ENCODE measurements at places on chromosomes 6 and 20. TPM values are rescaled to one million over a fixed set of nuclear protein-coding genes. Genes with fewer than 3 reads are reported as not detected.

DNA sequence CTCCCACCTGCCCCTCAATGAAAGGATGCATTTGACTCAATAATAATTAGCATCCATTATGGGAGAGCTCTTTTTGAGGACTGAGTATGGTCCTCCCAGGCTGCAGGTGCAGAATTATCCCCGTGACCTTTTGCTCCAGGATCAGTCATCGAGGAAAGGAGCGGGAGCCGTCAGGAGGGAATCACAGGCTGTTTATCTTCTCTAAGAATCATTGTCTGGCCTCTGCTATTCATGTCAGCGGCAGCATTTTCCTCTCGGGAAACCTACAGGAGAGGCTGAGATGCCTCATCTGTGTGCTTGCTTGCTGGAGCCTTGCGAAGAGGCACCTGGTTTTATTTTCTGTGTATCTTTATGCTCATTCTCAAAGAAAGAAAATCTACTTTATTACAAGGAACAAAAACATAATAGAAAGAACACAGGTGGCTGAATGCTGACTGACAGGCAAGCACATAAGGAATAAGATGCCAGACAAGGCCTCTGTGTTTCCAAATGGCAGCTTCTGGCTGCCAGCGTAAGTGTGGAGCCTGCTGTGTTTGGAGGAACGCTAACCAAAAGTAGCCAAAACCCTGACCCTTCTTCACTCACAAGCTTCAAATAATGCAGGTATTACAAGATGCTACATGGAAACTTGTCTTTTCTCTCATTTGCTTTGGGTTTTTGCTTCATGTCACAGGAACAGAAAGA is 539.1 kb upstream of the MARCKS start:
- DNase-seq = no peak

- DNase-seq = no peak
Observed at GRCh38 chr6:90121982-90122381, 174.7 kb downstream of the BACH2 start.

DNA sequence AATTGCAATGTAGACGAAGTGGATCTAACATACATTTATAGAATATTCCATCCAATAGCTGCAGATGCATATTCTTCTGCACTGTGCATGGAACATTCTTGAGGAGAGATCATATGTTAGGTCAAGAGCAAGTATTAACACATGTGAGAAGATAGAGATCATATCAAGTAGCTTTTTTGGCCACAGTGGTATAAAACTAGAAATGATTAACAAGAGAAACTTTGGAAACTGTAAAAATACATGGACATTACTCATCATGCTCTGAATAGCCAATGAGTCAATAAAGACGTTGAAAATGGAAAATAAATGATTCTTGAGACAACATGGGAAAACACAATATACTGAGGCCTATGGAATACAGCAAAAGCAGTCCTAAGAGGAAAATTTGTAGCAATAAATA is 94.2 kb downstream of the STXBP5 start:
- DNase-seq = no peak

DNA sequence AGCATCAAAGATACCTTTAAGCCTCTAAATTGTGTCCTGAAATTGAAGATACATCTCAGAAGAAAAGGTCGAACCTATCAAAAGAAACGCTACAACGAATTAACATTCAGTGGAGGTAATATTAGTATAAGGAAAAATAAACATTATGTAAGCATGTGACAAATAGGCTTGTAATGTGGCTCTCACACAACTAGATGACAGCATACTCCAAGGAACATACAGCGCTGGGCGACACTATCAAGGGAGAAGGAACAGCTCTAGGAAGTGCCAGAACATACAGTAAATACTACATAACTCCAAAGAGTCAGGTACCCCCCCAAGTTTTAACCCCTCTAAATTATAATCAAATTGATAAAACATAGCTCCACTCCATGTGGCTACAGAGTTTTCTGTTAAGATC is 103.5 kb downstream of the LAMP5 start:
- peak; percentile 45 for DNase-seq

The NKAPL gene
- 2.8 TPM for total RNA-seq

DNA sequence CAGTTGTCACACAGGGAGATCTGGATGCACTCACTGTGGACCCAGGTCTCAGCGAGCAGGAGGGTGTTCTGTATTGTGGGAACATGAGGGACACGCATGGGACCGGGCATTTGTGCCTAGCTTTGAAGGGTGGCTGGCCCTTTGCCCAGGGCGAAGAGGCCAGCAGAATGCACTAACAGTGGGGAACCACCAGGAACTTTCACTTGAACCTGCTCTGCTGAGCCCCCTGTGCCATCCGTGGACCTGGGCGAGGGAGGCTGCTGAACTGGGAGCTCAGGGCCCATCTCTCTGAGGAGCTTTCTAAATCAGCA is 1.2 kb upstream of the ULBP2 start:
- no peak for DNase-seq

The CLDN20 gene
- not detected for total RNA-seq

The HLA-DRB5 gene
- total RNA-seq = 0.83 TPM

- DNase-seq = no peak
Observed at GRCh38 chr6:63945987-63946386, 310.4 kb downstream of the PHF3 start.

- DNase-seq = no peak
Observed at GRCh38 chr6:117371492-117371891, 54.2 kb downstream of the ROS1 start.

GRCh38 chr20:25685276-25686080 is 11.2 kb downstream of the ZNF337 start:
- DNase-seq = peak; percentile 82

- peak; percentile 12 for DNase-seq
Observed at GRCh38 chr6:108295676-108296075, 822 bp downstream of the AFG1L start.

The ZNF831 gene
- total RNA-seq = 0.42 TPM

DNA sequence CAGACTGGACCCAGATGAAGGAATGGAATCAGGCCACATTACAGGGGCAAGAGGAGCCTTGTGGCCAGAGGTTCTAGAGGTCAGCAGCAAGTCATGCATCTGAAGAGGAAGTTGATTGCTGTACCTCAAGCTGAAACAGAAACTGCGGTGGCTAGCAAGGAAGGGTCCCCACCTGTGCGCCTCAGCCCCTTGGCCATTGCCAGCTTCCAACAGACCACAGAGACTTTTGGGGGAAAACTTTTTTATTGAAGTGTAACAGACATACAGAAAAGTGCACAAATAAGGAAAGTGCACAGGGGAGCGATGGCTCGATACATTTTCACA is 26.8 kb upstream of the SLC9A8 start:
- DNase-seq = no peak

The PRSS35 gene
- total RNA-seq = 0.29 TPM

The ANKRD66 gene
- total RNA-seq = not detected

DNA sequence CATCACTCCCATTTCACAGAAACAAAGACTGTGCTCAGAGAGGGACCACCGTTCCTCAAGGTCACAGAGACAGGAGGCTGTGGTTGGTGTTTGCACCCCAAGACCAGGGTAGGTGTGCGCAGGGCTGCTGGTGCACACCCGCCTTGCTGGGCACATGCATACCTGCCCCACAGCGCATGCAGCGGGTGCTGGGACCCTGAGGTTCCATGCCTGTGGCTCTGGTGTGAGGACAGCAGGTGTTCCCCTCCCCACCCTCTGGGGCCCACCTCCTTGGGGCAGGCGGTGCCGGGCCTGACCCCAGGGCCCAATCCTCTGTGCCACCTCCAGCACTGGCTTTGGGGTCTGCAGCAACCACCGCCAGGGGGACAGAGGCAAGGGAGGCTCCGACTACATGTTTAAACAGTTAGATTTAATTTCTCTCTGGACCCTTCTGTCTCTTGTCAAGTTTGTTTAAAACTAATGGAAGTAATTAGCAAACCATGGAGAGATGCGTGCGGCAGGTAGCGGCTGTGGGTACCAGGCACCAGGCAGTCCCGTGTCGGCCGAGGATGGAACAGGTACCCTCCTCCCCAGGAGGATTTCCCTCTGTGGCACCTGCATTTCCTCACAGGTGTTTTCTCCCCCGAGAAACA is 327.8 kb downstream of the TAF4 start:
- DNase-seq = no peak

DNA sequence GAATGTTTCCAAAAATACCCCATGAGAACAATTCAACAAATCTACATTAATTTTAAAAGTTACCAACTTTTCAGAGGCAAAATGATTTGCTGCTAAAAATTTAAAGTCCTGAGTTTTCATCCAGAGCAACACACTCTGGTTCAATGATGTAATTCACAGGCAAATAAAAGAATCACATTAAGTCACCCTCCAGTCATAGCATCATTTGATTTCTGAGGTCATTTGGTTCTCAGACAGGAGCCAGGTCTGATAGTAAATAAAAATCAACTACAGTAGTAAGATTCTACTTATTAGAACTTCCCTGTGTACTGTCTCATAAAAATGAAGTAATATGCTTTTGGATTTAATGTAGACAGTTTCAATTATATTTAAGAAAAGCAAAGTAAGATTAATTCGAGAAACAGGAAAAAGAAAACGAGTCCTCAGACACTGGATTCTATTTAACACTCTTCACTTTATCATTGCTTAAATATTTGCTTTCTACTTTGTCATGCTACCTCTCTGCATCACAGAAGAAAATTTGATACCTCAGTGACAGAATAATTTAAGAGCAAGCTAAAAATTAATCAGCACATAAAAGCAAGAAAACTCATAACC is 25.8 kb downstream of the MAP7 start:
- DNase-seq = no peak

DNA sequence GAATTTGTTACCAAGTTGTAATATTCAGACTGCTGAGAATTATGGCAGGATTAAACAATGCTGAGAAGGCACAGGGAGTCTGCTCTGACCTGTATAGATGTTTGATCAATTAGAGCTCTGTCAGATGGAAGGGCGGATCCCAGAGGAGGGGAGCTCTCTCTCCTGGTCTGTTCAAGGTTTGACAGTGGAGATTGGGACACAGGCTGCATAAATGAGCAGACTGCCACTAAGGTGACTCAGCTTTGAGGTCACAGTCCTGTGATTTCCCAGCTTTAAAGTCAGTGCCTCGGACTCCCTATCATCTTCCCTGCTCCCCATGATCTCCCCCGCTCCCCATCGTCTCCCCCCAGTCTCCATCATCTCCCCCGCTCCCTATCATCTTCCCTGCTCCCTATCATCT is 59.2 kb upstream of the SLC22A23 start:
- no peak for DNase-seq

DNA sequence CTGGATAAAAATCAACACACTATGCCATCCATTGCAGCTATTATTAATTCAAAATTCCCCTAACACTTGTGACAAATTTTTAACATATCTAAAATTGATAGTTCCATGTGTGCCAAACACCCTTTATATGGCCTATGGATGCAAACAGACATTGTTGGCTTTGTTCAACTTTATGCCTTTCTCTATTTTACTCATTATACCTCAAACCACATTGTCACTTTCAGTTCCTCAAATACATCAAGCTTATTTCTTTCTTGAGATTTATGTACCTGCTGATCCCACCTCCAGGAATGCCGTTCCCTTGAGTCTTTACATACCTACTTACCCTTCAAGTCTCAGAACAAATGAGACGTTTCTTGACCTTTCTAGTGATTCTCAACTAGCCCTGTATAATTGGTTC is 193.5 kb upstream of the PLN start:
- DNase-seq = no peak

DNA sequence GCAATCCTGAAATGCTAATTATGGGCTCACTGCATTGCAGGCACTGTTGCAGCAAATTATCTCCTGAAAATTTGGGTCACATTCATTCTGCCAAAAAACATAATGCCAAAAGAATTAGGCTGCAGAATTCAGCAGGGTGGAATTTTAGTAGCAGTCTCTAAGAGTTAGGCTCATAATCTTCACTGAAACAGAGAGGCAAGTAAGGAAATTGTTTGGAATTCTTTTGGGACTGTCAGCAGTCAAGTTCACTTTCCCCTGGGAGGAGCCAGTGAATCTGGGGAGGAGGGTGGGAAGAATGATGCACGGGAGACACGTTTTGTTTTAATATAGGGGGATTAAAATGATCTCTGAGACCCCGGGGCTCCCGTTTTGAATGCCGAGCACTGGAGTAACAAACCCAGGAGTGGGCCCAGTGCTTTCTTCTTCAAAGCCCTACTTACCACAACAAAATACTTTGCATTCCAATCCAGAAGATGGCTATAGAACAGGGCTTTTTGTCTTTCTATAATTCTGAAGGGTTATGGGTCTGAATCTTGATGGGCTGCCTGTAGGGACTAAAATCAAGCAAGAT is 44.7 kb downstream of the SOBP start:
- DNase-seq = no peak

DNA sequence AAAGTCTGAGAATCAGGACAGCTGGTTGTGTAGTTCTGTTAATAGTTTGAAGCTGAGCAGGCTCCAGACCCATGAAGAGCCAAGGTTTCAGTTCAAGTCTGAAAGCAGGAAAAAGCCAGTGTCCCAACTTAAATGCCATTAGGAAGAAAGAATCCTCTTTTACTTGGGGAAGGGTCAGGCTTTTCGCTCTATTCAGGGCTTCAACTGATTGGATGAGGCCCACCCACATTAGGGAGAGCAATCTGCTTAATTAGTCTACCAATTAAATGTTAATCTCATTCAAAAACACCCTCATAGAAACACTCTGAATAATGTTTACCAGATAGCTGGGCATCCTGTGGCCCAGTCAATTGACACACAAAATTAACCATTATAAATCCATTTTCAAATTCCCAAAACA is 462.2 kb downstream of the EPM2A start:
- no peak for DNase-seq

DNA sequence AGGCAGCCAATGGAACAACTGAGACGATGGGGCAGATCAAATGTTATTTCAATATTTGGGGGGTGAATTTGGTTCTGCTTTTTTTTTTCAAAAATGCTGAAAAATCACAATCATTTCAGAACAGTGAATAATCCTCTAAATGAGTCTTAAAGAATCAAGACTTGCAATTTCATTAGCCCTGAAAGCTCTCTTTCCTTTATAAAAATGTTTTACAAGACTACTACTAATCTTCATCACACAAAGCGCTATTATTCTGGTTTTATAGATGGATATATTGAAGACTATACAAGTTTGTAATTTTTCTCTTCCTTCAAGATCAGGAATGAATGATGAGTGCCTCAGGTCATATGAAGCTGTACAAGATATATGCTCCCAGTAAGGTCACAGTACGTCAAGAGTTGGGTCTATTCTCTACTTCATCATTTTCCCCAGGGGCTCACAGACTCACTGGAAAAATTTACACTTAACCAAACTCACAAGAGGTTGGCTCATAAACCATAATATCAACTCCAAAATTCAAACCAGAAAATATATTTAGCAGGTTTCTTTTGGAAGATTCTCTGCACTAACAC is 19.5 kb downstream of the RNF24 start:
- DNase-seq = no peak

DNA sequence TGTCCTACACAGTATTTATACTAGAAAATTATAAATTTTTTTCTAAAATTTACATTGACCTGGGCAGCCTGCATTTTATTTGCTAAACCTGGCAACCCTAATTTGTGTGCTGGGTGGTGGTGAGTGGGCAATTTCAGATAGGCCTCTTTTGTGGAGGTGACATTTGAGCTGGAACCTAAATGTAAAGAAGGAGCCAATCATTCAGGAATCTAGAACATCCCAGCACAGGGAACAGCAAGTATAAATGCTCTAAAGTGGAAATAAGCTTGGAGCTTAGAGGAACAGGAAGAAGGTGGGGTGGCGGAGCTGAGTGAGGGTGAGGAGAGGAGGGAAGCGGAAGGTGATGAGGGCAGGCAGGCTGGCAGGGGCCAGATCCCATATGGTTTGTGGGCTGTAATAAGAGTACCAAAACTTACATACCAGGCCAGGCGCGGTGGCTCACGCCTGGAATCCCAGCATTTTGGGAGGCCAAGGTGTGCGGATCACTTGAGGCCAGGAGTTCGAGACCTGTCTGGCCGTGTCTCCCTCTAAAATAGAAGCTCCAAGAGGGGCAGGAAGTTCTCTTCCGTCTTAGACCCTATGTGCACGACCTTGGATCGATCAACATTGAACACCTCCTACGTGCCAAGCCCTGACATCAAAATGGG is 549 bp upstream of the CSE1L start:
- DNase-seq = no peak

The CST2 gene
- total RNA-seq = 2.1 TPM

The TMEM217 gene
- total RNA-seq = 0.26 TPM
